NB4 (cell line): ENCODE measurements at places on chromosomes 12 and 14.
A peak's percentile ranks its signal among the peaks of the same experiment; 100 is the strongest.

DNA sequence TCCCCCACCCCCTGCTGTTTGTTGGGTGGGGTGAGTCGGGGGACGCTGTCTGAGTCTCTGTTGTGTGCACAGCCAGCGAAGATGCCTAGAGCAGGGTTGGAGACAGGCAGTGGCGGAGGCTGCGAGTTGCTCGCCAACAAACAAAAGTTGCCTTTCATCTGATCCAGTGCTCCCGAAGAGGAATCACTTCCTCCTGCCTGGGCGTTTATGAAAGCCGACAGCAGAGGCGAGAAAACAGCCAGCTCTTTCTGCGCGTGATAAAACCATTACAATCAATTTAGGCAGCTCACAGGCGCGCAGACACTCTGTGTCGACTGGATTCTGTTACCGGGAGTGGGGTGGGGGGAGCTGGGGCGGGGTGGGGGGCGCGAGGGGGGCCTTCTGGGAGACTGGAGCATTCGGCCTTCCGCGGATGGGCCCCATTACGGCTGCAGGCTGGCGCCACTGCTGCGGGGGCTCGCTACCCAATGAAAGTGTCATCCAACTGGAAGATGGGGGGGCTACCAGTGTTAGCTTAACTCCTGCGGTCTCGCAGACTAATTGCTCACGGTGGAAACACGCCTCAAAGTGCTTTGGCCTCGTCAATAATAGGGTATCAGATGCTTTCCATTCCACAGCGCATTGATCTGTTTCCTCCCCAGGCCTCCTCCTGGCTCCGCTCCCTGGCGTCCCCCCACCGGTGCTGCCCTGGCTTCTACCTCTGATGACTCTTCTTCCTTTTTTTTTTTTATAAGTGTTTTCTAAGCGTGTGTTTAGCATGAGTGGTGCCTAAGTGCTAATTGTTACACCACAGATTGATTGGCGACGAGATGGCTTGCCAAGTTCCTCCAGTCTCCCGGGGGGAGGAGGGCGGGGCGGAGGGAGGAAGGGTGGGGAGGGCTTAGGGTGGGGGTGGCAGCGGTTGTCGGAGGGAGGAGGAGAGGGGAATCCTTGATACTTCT is 678.4 kb downstream of the MED13L start:
- no peak for DNase-seq

DNA sequence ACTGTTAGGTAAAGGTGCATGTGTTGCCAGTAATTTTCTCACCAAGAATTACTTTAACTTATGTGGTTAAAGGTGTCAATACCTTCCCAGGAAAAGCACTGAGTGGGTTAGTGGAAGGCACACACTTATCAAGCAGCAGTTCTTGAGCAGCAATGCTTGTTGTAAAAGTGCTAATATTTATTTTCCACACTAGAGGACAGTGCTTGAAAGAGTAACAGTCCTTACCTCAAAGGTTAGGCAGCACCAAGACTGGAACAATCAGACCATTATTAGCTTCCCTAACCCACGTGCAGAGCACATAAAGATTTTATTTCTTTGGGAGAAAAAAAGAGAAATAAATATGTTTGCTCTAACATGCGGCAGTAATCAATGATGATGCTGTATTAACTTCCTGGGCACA is 48.8 kb upstream of the KRR1 start:
- DNase-seq: peak; percentile 34

DNA sequence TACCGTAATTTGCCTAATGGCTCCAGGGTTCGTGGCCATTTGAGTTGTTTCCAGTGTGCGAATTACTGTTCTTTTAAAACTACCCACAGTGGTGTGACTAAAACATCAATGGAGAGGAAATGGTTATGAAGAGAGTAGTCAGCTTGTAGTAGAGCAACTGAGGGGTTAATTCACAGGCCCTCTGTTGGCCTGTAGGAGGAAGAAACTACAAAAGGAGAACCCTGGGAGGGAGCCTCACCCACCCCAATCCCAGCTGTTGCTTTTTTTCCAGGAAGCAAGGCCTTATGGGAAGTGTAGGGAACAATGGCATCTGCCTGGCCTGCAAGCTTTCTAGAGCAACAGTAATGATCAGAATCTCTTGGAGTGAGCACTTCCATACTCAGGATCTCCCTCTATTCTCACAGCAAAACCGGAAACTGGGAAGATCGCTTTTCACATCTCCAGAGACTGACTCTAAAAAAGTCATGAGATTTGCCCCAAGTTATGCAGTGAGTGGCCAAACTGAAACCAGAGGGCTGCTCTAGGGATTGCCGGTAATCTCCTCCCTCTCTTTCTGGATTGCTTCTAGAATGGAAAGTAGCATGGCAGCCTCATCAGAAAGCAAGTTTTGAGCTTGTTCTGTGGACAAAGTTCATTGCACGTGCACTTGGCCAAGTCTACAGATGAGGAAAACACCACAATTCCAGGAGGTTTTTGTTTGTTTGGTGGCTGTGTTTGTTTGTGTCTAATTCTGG is 125.3 kb upstream of the PWP1 start:
- DNase-seq: no peak

- DNase-seq: no peak
Measured at GRCh38 chr14:104505085-104506074, 74.2 kb upstream of the C14orf180 start.

DNA sequence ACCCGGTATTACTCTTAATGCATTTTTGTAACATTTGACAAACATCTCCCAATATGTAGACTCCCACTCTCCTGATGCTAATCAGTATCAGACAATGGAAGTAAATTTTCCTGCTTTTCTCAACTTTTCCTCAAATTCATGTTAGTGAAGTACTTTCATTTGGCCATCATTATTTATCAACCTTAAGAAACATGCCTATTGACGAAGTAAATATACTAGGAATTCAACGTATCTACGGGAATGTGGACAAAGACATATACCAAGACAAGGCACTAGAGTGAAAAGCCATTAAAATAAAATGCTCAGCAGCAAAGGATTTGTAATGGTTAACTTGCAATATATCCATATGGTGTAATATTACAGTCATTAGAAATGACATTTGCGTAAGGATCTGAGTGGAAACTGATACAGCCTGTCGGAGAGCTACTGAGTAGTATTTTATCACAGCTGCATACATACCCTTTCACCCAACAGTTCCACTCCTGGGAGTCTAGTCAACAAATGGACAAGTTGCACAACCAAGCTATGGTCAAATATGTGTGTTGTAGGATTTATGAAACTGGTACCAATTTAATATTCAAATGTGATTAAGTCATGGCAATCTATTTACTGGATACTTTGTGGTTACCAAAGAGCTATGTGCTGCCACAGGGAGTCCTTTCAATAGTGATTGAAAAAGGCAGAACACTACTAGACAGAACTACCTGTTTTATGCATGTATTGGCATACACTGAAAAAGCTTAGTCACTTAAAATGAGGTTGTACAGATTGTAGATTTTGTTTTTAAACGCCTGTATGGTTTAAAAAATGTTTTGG is 26.5 kb downstream of the NUDT4 start:
- DNase-seq: peak; percentile 32

GRCh38 chr12:130041983-130042812 is 120.1 kb upstream of the FZD10 start:
- DNase-seq: no peak

DNA sequence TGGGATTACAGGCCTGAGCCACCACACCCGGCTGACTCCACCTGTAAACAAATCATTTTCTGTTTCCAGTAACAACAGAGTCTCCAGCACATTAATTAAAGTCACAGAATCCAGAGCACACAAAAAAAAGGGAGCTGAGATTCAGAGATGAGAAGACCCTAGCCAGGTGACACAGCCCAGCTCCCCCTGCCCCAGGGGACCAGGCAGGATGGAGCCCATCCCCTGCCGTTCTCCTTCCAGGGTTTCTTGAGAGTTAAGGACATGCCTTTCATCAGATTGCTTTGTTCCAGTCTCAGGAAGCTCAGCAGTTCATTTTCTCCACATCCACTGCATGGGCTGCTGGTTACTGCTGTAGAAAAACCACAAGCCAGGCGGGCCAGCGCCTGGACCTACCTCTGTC is 81.2 kb downstream of the RIMBP2 start:
- no peak for DNase-seq

- DNase-seq: peak; percentile 45
Measured at GRCh38 chr14:70013271-70013873, 134.2 kb downstream of the SMOC1 start.

DNA sequence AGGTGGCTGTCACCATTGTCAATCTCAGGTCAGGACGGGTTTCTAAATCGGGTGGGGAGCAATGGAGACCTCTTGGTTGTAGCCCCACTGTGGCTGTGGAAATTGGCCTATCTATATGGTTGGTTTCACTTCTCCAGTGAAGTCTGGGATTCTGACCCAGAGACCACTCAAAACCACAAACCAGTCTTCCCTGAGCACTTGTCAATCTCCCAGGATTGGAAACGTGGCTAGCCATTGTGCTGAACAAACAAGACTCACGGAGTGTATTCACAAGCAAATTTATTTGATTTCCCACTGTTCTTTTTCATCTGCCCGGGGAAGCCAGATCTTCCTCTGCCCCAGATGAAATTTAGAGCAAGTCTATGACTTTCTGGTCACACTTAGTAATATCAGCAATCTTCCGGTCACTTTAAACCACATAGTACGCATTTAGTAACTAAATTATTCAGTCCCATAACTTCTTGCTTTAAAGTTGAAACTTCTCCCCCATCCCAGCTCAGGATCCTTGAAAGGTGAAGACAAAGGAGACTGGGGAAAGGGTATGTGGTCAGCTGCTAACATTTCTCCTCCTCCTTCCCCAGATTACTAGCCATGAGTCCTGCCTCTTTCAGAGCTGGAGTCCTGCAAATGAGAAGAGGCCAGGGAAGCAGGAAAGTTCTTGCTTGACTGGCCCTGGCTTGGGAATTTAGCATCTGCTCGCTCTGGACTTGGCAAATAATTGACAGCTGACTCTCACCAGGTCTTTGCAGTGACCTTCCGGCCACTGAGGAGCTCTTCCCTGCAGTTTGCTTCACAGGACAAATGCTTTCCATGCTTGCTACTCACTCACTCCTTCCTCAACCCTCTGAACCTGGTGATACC is 123.2 kb upstream of the MAX start:
- no peak for DNase-seq

- DNase-seq: no peak
Measured at GRCh38 chr12:69948851-69949250, 123.8 kb downstream of the MYRFL start.

DNA sequence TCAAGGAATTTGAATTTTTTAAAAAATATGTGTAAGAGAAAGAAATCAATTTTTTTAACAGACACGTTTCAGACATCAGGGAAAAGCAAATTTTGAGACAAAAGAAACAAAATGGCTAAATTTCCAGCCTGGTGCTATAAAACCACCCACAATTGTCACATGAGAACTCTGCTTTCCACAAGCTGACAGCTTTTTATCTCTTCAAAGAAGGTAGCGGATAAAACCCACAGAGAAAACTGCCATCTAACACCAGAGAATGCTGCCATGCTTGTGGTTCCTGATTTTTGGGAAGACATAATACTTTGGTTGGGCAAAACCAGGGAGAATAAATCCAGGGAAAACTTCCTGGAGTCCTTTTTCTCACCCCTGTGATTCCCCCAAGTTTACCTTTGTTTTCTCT is 10.3 kb upstream of the ITPR2 start:
- DNase-seq: no peak

GRCh38 chr12:11085419-11085818 is 6.7 kb downstream of the TAS2R43 start:
- no peak for DNase-seq

DNA sequence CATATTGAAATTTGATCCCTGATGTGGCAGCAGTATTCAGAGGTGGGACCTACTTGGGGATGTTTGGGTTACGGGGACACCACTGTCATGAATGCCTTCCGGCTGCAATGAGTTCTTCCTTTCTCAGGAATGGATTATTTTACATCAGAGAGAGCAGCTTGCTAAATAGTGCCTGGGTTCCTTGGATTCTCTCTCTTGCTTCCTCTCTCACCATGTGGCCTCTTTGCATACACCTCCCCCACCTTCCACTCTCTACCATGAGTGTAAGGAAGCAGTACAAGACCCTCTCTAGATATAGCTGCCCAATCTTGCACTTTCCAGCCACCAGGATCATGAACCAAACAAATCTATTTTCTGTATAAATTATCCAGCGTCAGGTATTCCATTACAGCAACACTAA is 15.4 kb upstream of the SCAF11 start:
- peak; percentile 11 for DNase-seq

DNA sequence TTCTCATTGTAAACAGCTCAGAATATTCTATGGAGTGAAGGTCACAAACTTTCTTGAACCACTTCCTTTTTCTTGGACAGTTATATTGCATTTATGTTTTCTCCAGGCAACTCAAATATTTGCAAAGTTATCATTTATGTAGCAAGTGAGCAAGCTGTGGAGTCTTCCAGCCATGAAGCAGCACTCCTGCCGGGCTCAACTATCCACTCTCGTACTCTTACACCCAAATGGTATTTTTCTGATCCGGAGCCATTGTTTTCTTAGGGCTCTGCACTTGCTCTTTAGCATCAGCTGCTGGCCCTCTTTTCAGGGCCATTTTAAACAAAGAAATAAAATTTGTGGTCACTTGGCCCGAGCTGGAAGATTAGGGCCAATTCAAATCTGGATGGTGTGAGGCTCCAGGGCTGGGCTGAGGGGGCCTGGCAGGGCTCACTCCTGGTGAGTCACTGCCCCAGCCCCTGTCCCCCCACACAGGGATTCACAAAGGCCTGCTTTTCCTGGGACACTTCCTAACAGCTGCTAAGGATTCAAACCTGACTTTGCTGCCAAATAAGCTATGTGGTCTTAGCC is 19.7 kb downstream of the SYNE3 start:
- peak; percentile 33 for DNase-seq

DNA sequence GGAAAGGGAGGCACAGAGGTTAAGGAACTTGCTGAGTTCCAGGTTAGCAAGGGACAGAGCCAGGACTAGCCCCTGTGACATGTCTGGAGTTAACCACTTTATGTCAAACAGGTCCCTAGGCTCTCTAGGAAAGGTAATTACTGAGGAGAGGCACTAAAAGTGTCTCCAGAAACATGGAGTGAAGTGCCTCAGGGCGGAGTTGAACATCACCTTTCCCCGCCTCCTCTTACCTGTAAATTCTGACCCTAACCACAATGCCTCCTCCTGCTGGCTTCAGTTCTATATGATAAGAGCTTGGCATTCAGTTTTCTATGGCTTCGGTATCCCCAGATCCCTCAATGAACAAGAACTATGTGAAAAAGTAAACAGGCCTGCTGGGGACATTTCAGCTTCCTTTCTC is 18.1 kb downstream of the RPH3A start:
- DNase-seq: no peak

- DNase-seq: no peak
Measured at GRCh38 chr12:19527866-19528265, 88.6 kb downstream of the AEBP2 start.

- DNase-seq: no peak
Measured at GRCh38 chr12:108576660-108577234, 14.4 kb downstream of the ISCU start.

DNA sequence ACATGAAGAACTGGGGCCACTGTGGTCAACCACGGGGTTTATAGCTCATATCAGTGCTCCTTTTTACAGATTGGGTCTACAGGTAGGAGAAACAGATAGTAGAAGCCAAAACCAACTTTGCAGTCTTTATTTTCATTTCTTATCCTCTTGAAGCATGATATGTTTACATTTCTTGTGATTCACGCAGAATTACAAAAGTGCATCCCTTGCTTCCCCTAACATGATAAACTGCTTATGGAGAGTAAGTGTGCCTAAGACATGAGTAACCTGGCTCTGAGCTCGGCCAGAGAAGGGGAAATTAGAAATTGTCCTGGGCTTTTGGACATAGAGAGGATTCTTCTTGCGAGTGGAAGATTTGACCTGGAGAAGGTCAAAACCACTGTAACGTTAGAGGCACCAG is 18.4 kb downstream of the PWP1 start:
- DNase-seq: no peak

- DNase-seq: no peak
Measured at GRCh38 chr14:45194964-45195363, 58.0 kb downstream of the MIS18BP1 start.
